ENCODE measurements at places on chromosomes 3 and 15.

DNA sequence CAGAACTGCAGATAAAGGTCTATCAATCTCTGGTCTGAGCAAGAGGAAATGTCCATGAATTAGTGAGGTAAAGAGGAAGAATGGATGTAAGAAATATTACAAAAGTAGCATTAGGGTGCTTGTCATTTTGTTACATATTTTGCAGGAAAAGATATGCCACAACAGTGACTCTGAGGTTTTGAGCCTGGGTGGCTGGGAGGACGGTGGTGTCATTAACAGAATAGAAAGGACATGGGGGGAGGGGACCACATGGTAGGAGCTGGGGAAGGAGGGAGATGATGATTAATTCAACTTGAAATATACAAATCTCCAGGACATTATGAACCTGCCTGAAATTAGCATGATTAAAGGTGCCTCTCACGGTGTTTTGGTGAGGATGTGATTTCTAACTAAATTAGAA is 245.5 kb upstream of the MDFIC2 start:
- DNase-seq, result no peak

- DNase-seq, result no peak
Observed at GRCh38 chr3:40741729-40742128, 217.0 kb downstream of the ZNF621 start.

GRCh38 chr15:38886315-38887163 is 321.9 kb upstream of the RASGRP1 start:
- no peak for DNase-seq

DNA sequence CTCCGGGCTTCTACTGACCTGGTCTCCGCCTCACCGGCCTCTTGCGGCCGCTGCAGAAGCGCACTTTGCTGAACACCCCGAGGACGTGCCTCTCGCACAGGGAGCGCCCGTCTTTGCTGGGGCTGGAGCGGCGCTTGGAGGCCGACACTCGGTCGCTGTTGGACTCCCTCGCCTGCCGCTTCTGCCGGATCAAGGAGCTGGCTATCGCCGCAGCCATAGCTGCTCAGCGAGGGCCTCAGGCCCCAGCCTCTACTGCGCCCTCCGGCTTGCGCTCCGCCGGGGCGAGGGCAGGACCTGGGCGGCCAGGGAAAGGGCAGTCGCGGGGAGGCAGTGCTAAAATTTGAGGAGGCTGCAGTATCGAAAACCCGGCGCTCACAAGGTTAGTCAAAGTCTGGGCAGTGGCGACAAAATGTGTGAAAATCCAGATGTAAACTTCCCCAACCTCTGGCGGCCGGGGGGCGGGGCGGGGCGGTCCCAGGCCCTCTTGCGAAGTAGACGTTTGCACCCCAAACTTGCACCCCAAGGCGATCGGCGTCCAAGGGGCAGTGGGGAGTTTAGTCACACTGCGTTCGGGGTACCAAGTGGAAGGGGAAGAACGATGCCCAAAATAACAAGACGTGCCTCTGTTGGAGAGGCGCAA is 319.2 kb downstream of the FGF12 start:
- DNase-seq, result peak; percentile 73

DNA sequence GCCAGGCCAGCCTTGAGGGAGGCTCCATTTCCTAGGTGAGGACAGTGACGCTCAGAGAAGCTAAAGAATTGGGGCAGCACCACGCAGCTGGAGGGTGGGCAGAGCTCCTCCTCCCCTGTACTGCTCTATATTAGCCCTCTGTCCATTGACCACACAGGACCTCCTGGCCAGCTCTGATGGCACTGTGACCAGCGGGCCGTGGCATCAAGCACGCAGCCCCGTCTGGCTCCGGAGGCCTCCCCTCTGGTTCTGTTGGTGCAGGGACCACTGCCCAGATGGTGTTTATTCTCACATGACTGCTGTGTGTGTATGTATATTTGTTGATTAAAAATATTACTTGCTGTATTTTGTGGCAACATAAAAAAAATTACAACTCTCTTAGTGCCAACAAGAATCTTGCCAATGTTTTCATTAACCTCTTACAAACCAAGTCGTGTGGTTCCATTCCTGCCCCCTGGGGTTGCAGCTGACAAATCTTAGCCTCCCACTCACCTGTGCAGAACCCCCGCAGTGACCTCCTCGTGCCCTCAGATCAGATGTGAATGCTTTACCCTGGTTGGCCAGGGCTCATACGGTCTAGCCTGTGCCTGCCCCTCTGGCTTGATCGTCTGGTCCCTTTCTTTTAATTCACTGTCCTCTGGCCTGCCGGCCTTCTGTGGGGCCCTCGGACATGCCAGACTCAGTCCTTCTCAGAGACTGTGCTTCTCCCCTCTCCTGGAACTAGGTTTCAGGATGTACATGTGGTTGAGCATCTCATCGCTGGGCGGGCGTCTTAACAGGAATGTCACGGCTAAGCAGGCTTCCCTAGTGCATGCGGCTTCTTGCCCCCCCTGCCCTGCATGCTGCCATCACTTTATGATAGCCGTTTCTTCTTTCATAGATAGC is 14.8 kb downstream of the CHCHD6 start:
- no peak for DNase-seq

GRCh38 chr3:133572158-133573053 is 1.1 kb upstream of the CDV3 start:
- no peak for DNase-seq

DNA sequence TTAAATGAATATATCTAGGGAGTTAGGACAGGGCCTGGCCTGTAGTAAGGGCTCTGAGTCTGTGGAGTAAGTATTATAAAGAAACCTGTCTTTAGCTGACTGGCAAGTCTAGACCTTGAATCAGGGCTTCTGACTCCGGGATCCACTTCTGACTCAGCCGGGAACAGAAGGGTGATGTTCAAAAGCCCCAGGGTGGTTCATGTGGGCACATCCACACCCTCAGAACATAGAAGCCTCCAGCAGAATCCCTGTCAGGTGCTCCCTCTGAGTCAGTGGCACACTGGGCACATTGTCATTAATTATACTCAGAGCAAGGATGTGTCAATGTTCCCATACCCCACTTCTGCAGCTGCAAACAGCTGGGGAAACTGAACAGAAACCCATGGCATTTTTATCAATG is 26.7 kb upstream of the SNRK start:
- DNase-seq, result no peak

DNA sequence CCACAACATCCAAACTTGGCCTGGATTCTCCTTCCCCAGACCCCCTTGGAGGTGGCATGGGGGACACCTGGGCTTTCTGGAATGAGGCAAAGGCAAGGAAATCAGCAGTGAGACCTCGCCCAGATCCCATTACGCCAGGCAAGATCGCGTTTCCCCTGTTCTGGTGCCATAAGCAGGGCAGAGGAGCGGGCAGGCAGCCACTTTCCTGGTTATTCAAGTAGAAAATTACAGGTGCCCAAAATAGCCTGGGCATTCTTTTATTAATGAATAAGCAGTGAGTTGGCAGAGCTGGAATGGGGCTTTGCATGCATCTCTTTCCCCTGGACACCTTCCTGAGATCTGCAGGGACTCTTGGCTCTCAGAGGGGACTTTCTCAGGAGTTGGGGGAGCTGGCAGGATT is 31.5 kb upstream of the FAM107A start:
- DNase-seq, result no peak

DNA sequence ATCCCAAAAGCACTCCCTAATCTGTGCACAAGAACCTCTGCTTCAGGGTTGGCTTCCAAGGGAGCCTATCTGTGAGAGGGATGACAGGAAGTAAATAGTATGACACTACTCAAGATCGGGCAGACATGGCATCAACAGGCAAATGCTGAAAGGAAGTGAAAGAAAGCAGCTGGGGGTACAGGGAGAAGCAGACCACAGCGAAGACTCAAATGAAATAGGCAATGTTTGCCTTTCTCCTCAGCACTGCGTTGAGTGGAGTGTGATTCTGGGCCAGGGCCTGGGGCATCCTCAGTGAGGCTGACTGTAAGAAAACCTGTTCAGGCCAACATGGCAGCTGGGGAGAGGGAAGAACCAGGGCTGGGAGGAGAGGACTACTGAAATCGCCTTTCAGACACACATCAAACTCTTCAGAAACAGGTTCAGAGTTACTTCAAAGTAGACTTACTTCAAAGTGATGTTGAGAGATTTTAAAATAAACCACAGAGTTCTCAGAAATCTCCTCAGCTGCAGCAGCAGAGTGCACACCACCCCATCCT is 96.6 kb downstream of the SLC9A9 start:
- no peak for DNase-seq

- no peak for DNase-seq
Observed at GRCh38 chr3:10223676-10224639, 24.3 kb upstream of the TATDN2 start.

GRCh38 chr3:191210032-191210431 is 11.0 kb downstream of the OSTN start:
- no peak for DNase-seq

- no peak for DNase-seq
Observed at GRCh38 chr15:35559683-35560082, 13.7 kb upstream of the DPH6 start.

DNA sequence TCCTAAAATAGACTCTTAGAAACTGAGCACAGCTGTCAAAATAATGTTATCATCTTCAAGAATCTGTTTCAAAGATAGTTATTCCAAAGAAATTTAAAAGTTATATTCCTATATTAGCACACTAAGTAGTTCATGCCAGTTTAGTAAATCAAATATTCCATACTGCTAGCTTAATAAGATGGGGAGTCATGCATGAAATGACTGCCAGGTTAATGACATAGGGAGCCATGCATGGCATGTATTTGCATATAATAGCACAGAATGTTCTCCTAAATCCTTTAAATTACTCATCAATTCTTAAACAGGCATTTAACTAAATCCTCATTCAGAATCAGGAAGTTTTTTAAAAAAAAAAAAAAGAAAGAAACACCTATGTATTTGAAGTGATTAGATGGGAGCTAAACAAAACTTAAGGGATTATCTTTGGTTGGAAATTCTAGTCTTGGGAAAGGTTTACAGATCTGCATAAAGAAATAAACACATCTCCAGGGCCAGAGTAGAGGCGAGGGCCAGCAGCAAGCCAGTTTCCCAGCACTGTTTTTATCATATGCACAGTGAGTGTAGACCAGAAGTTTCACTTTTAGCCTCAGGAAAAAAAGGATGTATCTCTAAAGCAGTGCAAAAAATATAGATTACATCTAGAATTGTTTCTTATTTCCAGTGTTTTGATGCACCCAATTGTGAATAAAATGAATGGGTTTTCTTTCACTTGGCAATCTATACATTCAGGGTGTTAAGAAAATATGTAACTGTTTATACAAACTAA is 366.4 kb upstream of the AGTR1 start:
- no peak for DNase-seq

- DNase-seq, result no peak
Observed at GRCh38 chr3:131957511-131957910, 77.3 kb downstream of the CPNE4 start.

GRCh38 chr3:176739159-176739558 is 458.1 kb downstream of the TBL1XR1 start:
- no peak for DNase-seq

DNA sequence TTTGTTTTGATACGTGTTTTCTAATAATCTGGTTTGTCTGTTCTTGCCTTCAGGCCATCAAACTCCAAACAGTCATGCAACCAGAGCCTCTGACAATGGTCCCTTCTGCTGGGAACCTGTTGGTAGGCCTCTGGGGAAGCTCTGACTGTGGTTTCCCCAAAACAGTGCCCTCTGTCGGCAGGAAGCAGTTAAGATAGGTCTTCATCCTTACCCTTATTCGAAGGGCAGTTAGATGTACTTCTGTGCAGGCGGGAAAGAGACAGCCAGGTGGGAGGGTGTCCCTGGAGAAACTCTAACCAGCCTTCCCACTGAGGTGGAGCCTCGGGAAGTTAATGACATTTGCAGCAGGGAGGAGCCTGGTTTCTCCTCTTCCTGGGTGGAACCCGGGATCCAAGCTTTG is 81.6 kb upstream of the CHMP2B start:
- no peak for DNase-seq

- no peak for DNase-seq
Observed at GRCh38 chr3:170046269-170047132, 8.7 kb downstream of the GPR160 start.

DNA sequence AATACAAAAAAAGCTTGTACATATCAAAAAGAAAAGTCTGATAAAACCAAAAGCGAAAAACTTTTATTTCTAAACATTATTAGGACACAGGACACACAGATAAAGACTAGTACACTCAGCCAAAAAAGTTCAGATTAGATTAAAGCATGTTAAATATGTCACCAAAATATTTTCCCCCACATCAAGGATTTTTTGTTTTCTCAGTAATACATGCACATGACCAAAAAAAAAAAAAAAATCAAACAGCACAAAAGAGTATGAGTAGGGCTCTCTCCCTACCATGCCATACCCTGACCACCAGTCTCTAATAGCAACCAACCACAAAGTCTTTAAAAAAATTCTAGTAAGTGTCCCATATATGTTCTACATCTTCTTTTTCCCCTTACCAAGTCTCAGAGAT is 77.4 kb downstream of the LRRFIP2 start:
- no peak for DNase-seq

- no peak for DNase-seq
Observed at GRCh38 chr3:143771258-143771657, 77.0 kb downstream of the SLC9A9 start.
